ENCODE measurements at places on chromosomes 6 and 20.

DNA sequence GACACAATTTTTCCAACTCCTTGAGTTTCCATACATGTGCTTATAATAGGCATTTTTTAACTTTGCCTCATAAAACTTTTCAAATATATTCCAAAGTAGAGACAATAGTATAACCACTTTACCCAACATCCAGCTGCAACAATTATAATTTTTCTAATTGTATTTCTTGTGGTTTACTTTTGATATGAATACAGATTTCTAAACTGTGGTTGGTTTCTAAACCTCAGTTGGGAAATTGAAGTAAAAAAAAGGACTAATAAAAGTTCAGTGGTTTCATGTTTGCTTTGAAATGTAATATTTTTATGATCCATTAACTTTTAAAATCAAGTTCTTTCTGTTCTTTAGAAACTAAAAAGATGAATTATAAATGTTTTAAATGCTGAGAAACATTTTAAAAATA lies 40.0 kb downstream of the FRK start:
- no peaks in the 10 kb centered on the region for H3K36me3 ChIP-seq
- DNase-seq, result no peak
- H3K27me3 ChIP-seq, result no peaks in the 10 kb centered on the region
- H3K27ac ChIP-seq, result no peak overlapping the region
- H3K4me3 ChIP-seq, result no peak overlapping the region

- no peak overlapping the region for H3K27ac ChIP-seq
- no peak for DNase-seq
- no peaks in the 10 kb centered on the region for H3K4me1 ChIP-seq
These were observed 747.7 kb downstream of the PHF3 start for GRCh38 chr6:64383277-64383676.

- no peak overlapping the region for H3K27ac ChIP-seq
- H3K4me3 ChIP-seq, result no peak overlapping the region
- no peak for DNase-seq
- H3K4me1 ChIP-seq, result no peaks in the 10 kb centered on the region
These were observed 620.9 kb downstream of the PHF3 start for GRCh38 chr6:64256483-64256882.

GRCh38 chr6:98871057-98871456 lies 36.7 kb downstream of the POU3F2 start:
- no peaks in the 10 kb centered on the region for H3K36me3 ChIP-seq
- H3K4me1 ChIP-seq, result no peaks in the 10 kb centered on the region
- H3K27me3 ChIP-seq, result no peaks in the 10 kb centered on the region
- no peak overlapping the region for H3K27ac ChIP-seq
- no peak for DNase-seq

Data from vagina (tissue), 2 donors.